ENCODE measurements at places on chromosomes 7 and 10.
A peak's percentile ranks its signal among the peaks of the same experiment; 100 is the strongest.

DNA sequence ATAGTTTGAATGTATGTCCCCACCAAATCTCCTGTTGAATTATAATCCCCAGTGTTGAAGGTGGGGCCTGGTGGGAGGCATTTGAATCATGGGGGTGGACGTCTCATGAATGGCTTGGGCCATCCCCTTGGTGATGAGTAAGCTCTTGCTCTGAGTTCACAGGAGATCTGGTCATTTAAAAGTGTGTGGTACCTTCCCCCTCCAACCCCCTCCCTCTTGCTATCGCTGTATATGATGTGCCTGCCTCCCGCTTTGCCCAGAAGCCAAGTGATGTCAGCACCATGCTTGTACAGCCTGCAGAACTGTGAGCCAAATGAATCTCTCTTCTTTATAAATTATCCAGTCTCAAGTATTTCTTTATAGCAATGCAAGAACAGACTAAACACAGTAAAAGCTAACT is 103.0 kb downstream of the CNOT4 start:
- DNase-seq, result no peak

DNA sequence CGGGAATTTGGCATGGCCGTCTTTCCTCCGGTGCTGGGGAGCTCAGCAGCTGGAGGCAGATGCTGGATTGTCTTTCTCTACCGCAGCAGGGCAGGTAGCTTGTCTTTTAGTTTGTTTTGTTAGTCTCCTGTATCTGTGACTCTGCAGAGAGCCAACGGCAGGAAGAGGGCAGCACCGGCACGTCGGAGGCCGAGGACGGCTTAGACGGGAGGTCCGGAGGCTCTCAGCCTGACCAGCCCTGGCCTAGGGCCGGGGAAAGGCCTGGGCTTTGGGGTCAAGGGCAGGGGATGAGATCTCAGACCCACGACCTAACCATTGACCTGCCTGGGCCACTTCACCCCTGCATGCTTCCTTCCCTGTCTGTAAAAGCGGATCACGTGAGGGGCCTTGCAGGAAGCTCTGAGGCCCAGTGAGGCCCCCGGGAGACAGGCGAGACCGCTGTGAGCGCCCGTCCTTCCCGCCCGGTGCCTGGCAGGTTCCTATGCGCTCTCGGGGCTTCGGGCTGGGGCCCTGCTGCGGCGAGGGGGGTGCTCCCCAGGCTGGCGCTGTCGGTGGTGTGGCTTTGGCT is 72.7 kb downstream of the LHPP start:
- no peak for DNase-seq

DNA sequence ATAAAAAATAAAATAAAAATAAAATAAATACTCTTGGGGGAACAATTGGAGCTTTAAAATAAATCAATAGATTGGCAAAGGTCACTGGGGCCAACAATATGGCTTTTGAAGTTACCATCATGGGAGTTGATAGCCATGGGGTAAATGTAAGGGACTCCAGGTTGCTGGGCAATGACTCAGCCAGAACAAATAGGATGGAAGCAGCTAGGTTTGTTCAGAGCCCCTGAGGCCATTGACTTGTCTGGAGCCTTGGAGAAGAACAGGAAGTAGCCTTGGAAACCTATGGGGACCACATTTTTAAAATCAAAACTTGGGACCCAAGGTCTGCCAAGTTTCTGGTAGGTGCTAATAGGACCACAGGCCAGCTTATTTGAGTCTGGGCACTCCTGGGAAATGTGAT is 20.2 kb upstream of the FRA10AC1 start:
- no peak for DNase-seq

DNA sequence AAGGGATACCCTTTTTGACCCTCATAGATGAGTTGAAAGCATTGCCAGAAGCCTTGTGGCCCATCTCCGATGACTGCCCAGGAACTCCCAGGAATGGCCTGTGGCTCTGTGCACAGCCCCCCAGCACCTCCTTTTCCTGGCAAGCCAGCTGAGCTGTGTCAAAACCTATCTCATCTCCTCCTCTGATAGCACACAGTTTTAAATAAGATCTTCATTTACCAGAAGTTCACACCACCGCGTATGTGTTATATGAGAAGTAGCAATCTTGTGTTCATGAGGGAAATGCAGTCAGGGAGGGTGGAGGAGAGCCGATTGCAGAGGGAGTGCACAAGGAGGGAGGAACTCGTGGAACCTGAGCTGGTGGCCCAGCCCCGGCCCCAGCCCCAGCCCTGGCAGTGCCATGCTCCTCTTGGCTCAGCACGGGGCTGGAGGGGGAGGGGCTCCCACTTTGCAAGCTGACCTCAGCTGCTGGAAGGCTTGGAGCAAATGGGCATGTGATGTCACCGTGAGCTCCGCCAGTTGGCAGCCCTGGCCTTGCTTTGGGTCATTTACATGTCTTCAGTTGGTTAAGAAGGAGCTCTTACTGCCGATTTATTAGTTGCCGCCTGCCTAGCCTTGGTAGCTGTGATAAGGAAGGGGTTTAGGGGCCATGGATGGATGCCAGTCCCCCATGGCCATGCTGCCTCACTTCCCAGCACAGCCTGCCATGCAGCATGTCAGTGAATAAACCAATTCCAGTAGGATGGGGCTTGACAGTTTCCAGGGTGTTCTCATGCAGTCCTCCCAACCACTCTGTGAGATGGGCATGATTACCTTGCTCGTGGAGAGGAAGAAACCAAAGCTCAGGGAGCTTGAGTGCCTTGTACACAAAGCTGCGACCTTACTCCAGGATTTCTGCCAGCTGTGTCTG is 20.0 kb downstream of the UNC5B start:
- no peak for DNase-seq

DNA sequence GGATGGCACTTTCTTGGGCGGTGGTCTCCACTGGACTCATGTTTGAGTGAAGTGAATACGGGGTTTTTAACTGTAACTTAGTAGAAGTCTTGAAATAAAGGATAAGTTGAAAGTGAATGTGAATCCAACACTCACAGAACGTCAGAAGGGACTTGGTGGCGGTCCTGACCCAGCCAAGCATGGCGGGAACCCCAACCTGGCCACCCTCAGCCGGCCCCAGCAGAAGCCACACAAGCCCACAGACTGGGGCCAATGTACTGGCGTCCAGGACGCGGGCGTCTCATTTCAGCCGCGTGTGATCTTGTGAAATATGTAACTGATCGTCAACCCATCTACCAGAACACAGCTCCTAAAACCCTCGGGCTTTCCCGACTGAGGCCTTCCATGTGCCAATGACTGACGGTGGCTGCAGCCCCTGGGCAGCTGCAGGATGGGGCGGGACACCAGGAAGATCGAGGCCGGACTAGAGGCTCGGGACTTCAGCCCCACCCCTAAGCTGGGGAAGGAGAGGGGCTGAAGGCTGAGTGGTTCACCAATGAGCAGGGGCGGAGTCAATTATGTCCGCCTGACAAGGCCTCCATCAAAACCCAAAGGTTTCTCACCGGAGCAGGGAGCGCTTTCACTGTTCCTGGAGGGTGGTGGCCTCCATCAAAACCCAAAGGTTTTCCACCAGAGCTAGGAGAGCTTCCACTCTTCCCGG is 161.5 kb downstream of the MAD1L1 start:
- DNase-seq, result no peak

GRCh38 chr10:130721971-130722370 is 585.8 kb downstream of the GLRX3 start:
- DNase-seq, result no peak

- no peak for DNase-seq
These were observed 819.2 kb downstream of the CCSER2 start for GRCh38 chr10:85147346-85148250.

- DNase-seq, result no peak
These were observed 14.0 kb downstream of the RBM20 start for GRCh38 chr10:110657973-110658691.

- no peak for DNase-seq
These were observed 5.2 kb upstream of the ZNF22 start for GRCh38 chr10:44995581-44995913.

DNA sequence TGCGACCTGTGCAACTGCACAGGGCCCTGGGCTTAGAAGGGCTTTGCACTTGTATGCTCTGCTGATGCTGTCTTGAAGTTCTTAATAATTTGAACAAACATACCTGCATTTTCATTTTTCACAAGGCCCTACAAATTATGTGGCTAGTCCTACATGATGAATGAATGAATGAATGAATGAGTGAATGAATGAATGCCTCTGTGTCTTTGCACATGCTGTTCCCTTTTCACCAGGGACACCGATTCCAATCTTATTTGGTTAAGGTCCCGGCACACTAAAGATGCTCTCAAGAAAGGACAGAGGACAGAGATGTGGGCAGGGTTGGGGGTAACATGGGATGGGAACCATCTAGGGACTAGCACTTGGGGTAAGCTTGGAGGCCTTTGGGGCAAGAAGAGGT is 39.4 kb upstream of the CHST3 start:
- DNase-seq, result no peak

DNA sequence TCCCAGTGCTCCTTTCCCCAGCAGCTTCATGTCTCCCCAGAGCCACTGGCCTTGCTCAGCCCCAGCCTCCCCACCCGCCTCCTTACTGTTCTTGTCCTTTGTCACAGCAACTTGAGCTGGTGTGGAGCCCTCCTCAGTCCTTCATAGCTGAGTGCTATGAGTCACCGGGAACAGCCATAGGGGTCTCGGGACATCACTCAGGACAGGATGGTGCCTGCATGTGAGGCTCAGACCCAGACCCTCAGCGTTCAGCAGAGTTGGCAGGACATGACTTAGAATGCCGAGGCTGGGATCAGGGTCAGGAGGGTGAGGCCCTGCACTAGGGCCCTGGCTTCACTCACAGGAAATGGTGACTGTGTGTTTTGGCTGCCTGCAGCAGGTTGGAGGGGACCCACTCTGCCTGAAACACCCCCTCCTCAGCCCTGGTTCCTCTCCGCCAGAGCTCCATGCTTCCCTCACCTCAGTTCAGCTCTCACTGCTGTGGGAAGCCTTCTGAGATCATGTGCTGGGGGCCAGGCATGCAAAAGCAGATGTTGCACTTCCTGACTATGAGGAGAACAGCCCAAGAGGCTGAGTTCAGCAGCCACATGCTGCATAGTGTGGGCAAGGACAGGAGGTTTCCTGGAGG is 40.7 kb upstream of the GJD4 start:
- no peak for DNase-seq

- DNase-seq, result no peak
These were observed 176.4 kb downstream of the ELFN1 start for GRCh38 chr7:1846331-1847065.

- DNase-seq, result no peak
These were observed 4.2 kb downstream of the CTBP2 start for GRCh38 chr10:125156196-125156595.

DNA sequence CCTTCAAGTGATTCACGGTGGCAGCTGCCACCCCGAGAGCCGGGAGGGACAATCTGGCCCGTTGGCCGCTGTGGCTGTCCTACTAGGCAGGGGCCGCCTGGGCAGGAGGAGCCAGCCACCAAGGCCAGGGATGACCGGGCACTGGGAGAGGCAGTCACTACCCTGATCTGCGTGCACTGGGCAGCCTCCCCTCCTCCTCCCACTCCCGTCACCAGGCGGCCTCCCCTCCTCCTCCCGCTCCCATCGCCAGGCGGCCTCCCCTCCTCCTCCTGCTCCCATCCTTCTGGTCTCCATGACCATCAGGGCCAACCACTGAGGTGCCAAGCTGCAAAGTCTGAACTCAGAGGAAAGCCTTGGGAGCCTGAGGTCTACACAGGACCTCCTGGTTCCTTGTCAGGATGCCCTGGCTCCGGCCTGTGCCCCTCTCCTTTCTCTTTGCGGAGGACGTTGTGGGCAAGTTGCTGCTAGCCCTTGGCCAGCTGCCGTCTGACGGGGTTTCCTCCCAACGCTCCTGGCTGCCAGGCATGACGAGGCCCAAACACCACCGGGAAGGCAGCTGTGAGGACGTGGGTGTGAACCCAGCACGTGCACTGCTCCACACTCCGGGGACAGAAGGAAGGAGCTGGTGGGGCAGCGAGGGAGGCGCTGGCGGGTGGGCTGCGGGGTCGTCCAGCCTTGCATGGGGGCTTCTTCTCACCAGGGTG is 131.1 kb downstream of the WDR37 start:
- DNase-seq, result no peak

DNA sequence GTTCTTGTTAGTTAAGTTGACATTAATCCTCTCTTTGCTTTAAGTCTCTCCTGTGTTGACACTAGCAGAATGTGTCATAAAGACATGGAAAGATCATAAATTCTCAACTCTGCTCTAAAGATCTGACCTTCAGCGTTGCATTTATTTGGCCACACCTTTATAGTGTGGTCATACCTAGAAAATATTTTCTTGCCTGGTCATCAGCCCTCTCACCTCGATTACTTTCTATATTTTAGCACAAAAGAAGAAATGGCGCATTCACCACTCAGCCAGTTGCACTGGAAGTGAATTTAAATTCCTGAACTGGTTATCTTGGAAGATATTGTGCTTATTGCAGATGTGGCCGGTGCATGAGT is 96.7 kb upstream of the PDCD4 start:
- DNase-seq, result no peak

DNA sequence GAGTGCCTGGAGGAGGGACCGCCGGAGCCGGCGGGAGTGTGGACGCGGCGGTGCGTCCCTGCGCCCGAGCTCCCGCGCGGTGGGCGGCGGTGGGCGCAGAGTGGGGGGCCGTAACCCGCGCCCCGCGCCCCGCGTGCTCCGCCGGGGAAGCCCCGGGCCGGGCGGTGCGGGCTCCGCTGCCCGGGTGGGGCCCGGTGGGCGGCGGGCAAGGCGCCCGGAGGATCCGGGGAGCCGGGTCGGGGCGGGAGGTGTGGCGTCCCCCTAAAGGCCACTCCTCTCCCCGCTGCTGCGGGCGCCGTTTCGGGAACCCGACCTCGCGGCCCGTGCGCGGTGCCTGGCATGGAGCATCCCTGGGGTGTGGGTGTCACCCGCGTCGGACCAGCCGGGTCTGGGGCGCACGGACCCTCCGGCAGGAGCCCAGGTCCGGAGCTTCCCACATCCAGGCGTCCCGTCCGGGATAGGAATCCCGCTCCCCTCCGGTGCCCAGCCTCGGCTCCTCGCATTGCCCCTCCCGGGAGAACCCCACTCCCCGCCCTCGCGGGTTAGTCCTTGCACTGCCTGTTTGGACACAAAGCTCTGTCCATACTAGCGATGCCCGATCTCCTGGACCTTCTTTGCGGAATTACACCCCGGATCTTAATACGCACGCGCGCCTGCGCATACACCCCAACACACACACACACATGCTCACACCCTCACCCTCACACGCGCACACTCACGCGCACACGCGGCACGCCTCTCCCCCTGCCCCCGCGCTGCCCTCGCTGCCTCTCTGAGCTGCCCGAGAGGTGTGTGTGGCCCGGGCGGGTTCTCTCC is 723 bp downstream of the MTURN start:
- DNase-seq, result peak; percentile 51

- DNase-seq, result no peak
These were observed 6.6 kb downstream of the CPA5 start for GRCh38 chr7:130350945-130351790.

- DNase-seq, result peak; percentile 64
These were observed 1.1 kb downstream of the HNRNPA2B1 start for GRCh38 chr7:26199301-26200037.

- no peak for DNase-seq
These were observed 57.8 kb upstream of the CTBP2 start for GRCh38 chr10:125217990-125218675.

GRCh38 chr10:95480102-95480900 is 80.9 kb downstream of the SORBS1 start:
- no peak for DNase-seq

- DNase-seq, result no peak
These were observed 38.0 kb downstream of the USP6NL start for GRCh38 chr10:11573497-11573896.
